ENCODE measurements at places on chromosomes 11 and 22.
A peak's percentile ranks its signal among the peaks of the same experiment; 100 is the strongest.

DNA sequence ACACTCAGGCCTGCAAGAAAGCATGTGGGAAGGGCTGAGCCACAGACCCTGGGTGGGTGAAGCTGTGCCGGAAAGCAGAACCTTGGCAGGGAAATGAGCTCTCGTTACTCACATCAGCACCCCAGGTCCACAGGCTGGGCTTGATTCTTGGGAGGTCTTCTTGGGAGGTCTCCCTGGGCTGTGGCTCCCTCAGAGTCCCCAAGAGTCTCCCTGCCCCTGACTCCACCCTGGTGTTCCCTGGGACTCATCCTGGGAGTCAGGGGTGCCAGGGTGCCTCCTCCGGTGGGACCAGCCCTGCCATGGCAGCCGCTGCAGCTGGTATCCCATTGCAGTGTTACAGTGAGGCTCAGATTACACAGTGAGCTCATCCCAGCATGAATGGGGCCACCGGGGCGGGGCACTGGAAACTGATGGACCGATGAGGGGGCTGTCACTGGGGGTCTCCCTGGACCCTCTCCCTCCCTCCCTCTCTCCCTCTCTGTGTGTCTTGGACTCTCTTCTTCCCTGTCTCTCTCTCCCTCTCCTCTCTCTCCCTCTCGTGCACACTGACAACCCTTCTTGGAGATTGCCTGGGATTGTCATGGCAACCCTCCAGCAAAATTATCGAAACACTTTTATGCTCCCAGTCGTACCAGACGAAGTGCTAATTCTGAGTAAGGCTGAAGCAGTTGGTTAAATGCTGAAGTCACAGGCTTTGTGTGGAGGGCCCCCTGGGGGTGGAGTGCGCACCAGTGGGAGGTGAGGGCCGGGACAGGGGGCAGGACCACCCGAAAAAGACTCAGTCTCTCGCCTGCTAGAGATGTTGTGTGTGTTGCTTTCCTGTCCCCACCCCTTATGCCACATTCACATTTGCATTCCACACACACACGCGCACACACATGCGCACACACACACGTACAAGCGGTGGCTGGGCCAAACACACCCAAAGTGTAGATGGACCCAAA lies 8.6 kb upstream of the C11orf96 start:
- no peak for DNase-seq

- no peak for DNase-seq
Observed at GRCh38 chr11:45894555-45895247, 9.2 kb downstream of the MAPK8IP1 start.

- DNase-seq = no peak
Observed at GRCh38 chr22:25941365-25941960, 199.5 kb downstream of the MYO18B start.

GRCh38 chr11:133149698-133150097 lies 382.6 kb downstream of the OPCML start:
- DNase-seq = no peak

DNA sequence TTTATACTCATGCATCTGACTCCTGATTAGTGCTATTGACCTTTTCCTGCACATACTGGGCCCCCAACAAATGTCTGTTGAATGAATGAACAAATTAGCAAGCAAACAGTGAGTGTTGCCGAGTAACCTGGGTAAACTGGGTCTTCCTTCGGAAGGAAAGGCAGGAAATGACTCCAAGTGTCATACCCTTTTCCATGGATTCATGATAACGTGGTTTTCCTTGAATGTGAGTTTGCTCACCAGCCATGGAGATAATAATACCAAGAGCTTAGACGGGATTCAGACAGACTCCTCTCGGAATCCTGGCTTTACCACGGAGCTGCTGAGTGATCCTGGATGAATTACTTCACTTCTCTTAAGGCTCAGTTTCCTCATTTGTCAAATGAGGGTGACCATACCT lies 16.7 kb downstream of the TECTA start:
- DNase-seq = no peak

- no peak for DNase-seq
Observed at GRCh38 chr22:46748908-46749675, 11.0 kb upstream of the CERK start.

DNA sequence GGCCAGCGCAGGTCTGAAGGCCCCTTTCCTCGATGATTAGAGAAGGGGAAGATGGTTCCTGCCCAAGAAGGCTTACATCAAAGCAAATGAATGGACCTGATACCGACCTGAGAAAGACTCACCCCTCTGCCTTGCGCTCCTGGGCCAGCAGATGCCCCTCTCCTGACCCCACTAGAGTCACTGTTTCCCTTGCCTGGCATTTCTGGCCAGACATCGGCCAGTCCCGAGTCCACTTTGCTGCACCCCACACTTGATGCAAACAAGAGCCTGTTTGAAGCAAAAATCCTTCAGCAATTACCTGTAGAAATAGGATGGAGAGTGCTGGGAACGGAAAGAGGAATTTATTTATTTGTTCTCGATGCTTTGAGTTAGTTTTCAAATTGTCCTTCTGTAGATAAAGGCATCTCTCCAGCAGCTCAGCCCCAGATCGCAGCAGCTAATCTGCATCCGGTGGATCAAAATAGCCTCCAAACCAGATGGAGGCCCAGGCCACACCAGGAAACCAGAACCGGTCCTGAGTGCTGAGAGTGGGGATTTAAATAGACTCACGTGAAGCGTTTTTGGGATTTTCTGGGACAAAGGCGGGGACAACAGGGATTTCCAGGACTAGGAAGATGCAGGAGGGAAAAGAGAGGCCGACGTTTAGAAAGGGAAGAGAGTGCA lies 148.6 kb downstream of the TRIM29 start:
- no peak for DNase-seq

GRCh38 chr22:42188808-42189447 lies 58.3 kb upstream of the CYP2D6 start:
- DNase-seq = no peak

GRCh38 chr11:116931206-116931953 lies 94.0 kb upstream of the APOA1 start:
- no peak for DNase-seq

DNA sequence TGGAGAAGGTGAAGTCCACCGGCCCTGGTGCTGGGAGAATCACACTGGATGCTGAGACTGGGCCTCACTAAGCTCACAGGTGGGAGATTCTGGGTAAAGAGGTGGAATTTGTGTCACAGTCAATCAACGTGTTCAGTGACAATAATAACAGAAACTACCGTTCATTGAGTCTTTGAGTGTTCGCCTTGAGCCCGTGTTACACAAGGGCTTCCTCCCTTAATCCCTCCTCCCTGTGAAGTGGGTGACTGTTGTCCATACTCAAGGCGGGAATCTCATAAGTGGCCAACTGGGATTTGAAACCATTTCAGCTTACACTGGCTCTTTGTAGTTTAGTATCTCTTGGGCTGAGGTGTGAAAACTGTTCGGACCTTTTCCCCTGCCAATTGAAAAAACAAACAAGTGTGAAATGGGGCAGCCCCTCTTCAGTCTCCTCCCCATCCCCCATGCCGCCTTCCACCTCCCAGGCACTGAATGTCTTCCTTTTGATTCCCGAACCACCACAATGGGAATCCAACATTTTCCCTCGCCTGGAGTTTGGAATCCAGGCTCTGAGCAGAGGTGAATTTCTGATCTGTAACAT lies 502.4 kb downstream of the MIAT start:
- DNase-seq = no peak

- no peak for DNase-seq
Observed at GRCh38 chr11:15911377-15912044, 444.8 kb downstream of the SOX6 start.

DNA sequence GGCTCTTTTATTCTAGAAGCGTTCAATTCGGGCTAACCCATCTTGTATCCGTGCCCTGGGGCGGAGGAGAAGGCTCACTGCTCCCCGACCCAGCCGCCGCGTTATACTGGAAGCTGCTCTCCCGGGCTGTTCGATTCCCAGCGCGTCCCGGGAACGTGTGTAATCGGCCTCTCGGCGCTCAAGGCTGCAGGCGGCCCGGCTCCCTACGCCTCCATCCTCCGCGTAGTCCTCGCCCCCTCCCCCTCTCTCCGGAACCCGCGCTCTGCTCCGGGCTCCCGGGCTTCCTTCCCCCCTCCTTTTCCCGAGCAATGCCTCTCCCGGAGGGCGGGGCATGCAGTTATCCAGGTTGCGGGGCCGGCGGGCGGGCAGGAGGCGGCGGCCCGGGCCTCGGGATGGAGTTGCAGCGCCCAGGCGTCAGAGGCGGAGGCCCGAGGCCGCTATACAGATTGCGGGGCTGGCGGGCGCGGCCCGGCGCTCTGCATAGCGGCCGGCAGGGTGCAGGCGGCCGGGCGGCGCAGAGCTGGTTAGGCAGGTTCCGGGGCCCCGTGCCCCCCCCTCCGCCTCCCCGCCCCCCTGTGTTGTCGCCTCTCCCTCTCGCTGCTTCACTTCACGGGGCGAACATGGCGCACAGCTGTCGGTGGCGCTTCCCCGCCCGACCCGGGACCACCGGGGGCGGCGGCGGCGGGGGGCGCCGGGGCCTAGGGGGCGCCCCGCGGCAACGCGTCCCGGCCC lies at the start of gene KMT2A:
KMT2A (plus strand) TSS at position 600 of the 732 bp plus-strand sequence; CDS start at position 621, 21 bp downstream.
- DNase-seq = peak; percentile 81

GRCh38 chr11:122779047-122779629 lies 59.2 kb upstream of the CRTAM start:
- DNase-seq = no peak

- DNase-seq = no peak
Observed at GRCh38 chr11:73547706-73548595, 50.0 kb downstream of the FAM168A start.

GRCh38 chr11:126840201-126840886 lies 160.2 kb downstream of the KIRREL3 start:
- DNase-seq = no peak

DNA sequence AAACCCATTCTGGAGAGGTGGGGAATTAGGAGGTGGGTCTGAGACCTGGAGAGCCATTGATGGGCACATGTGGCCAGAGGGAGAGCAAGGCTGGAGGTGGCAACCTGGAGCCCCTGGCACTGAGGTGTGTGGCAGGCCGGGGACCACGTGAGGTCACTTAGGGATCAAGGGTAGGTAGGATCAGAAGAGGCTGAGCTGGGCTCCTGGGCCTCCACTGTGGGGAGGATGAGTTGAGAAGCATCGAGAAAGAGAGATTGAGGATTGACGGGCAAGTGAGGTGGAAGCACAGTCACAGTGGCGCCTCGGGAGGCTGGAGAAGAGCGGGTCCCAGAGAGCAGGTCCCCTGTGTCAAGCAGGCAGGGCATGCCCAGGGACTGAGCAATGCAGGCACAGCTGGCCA lies 4.1 kb downstream of the GNAZ start:
- DNase-seq = no peak

- DNase-seq = no peak
Observed at GRCh38 chr11:128860571-128861361, 6.3 kb downstream of the KCNJ1 start.

GRCh38 chr22:28395920-28396753 lies 283.5 kb downstream of the TTC28 start:
- DNase-seq = no peak

DNA sequence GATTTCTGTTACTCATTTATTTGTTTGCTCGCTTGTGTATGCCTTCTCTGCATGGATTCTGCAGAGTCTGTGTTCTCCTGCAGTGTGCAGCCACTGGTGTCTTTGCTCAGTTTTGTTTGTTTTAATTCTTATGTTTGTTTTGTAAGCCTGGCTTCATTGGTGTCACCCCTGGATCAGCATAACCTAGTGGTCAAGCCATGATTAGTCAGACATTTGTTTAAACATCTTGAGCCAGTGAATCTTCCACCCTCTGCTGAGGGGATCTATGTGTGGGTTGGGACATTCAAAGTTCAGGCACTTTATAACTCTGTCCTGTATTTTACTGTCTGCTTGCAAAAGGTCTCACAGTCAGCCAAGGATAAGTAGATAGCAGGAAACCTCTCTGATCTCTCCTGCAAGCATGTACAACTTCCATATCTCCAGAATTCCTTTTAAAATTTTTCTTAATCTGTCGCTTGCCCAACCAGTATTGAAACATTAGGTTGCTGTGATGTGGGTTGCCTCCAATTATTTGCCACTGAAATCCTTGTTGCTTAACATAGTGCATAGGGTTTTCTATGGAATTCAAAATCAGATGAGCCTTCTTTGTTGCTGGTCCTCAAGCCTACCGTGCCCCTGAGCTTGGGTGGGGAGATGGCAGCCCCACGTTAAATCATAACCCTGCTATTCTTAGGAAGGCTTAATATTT lies 86.8 kb downstream of the KCNQ1OT1 start:
- DNase-seq = no peak

DNA sequence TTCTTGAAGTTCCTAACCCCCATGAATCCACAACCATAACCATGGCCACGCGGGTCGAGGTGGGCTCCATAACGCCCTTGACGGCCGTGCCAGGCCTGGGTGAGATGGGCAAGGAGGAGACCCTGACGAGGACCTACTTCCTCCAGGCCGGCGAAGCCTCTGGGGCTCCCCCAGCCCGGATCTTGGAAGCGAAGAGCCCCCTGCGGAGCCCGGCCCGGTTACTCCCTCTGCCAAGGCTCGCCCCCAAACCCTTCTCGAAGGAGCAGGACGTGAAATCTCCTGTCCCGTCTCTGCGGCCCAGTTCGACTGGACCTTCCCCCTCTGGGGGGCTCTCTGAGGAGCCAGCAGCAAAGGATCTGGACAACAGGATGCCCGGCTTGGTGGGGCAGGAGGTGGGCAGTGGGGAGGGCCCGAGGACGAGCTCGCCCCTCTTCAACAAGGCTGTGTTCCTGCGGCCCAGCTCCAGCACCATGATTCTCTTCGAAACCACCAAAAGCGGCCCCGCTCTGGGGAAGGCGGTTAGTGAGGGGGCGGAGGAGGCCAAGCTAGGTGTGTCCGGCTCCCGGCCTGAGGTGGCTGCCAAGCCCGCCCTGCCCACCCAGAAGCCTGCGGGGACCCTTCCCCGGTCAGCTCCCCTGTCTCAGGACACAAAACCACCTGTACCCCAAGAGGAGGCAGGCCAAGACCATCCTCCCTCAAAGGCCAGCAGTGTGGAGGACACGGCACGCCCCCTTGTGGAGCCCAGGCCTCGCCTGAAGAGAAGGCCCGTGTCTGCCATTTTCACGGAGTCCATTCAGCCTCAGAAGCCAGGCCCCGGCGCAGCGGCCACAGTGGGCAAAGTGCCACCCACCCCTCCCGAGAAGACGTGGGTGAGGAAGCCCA lies 75.7 kb downstream of the KIAA1671 start:
- DNase-seq = no peak

DNA sequence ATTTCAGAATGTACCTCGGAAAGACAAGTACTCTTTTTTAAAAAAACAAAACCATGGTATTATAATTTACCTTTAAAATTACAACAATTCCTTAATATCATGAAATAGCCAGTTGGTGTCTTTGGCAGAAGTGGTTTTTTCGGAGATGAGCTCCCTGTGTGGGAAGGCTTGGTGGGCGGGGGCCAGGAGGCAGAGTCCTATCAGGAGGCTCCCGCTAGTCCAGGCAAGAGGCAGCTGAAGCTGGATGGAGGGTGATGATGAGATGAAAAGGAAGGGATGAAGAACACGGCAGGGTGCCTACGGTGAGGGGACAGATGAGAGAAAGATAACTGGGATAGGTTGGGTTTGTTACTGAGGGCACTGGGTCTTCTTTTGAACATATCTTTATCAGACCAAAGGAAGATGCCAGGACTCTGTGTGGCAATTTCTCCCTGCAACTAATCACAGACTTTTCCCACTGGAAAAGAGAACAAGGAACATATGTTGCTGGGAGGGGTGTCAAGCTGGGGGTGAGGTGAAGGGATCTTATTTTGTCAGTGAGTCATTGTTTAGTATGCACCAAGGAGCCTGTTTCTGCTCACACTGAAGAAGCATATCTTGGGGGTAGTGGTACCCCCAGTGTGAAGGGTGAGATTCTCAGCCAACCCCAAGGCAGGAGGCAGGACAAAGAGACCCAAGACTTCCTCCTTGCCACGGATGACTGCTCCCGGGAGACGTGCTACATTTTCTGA lies 91.5 kb upstream of the YWHAH start:
- no peak for DNase-seq
